Femur (tissue), 1 donor: ENCODE measurements at places on chromosomes 7 and 10.

DNA sequence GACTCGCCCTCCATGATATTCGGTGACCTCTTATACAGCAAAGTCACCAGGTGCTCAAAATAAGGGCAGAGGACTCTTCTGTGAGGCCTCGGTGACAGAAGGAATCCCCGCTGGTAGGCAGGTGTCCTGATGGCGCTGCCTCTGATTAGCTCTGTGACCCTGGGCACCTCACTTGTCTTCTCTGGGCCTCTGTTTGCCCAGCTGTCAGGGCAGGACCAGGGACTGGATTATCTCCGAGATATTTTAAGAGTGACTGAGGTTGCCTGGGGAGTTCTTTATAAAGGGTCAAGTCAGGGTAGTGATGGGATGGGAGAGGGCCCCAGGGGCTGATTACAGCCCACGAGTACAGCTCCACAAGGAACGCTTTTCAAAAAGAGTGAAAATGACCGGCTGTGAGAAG is 70.9 kb upstream of the SAMD8 start:
- DNase-seq = no peak

DNA sequence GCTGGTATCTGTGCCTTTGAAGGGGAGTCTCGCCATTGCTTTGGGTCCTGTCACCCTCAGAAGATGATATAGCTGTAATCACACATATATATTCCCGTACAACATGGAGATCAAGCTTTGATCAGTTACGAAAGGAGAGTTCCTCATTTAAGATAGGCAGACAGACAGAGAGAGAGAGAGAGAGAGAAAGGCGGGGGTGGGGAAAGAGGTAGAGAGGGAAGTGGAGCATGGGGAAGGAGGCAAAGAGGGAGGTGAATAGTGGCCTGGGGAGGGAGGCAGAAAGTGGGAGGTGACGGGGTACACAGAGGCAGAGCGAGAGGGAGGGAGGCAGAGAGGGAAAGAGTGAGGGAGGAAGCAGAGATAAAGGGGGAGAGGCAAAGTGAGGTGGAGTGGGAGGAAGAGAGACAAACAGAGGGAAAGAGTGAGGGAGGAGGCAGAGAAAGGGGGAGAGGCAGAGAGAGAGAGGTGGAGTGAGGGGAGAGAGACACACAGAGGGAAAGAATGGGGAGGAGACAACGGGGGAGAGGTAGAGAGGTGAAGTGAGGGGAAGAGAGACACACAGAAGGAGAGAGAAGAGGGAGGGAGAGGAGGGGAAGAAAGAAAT is 44.6 kb upstream of the C1QL3 start:
- DNase-seq = no peak

DNA sequence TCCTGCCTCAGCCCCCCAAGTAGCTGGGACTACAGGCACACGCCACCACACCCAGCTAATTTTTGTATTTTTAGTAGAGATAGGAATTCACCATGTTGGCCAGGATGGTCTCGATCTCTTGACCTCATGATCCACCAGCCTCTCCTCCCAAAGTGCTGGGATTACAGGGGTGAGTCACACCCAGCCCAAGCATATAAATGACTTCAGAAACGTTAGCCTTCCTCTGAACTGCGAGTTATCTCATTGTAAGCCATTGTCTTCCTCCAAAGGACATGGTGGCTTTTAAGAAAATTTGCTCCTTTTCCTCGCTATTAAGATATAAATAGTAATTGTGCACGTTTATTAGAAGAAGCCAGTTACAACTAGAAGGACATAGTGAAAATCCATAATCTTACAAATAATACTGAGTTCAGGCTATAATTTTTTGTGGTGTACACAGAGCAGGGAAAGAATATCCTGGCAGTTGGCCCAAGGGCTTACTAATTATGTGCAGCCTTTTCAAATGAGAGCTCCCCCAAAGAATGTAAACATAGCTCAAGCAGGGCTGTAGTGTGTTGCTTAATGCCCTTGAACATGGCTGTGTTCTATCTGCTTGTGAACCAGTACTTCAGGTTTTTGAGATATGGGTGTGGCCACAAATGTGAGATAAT is 495.8 kb downstream of the PARD3 start:
- DNase-seq = no peak

DNA sequence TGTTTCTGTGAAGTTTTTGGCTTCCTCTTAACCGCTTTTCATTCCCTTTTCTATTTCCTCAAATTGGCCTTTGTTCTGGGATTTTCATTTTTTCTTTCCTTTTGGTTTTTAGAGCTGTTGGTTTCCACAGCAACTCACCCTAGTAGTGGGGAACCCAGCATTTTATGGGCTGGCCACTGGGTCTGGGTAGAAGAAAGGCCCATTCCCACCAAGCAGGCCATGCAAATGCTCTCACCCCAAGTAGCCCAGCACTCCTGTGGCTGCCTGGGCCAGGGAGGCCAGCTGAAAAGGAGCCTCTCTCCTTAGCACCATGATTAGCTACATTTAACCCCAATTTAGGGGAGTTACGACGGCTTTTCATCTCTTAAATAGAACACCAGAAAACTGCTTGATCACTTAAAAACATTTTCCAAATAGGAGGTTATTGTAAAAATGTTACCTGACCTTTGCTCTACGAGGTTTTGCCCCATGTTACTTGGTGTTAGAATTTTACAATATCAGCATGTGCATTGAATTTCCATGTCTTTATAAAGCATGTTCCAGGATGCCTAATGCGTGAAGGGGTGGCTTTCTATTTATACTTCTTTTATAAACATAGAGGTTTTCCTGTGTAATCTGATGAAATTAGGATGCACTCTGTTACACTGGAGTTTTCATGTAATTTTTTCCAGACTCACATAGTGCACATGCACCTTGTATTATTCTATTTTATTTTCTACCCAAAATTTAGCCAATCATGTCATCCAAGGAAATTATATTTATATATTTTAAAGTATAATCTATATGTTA is 75.4 kb downstream of the FAM171A1 start:
- no peak for DNase-seq

- no peak for DNase-seq
These were observed 47.9 kb downstream of the MKI67 start for GRCh38 chr10:128078136-128078969.

DNA sequence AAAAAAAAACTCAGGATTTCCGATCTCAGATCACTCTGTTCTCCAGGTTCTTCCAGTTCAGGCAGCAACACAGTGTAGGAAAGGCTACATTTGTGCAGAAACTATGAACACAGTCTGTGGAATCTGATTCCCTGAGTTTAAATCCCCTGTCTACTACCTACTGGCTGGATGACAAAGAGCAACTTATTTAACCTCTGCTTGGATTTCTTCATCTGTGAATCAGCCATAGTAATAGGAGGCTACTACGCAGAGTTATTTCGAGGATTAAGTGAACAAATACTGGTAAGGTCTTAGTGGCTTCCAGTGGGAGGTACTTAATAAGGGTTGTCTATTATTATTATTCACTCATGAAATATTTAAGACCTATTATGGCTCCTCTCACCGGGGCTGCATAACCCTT is 44.3 kb upstream of the PDCD4 start:
- no peak for DNase-seq
